ENCODE measurements at places on chromosomes 2 and 18. TPM values are rescaled to one million over a fixed set of nuclear protein-coding genes. Genes with fewer than 3 reads are reported as not detected.
A peak's percentile ranks its signal among the peaks of the same experiment; 100 is the strongest.

DNA sequence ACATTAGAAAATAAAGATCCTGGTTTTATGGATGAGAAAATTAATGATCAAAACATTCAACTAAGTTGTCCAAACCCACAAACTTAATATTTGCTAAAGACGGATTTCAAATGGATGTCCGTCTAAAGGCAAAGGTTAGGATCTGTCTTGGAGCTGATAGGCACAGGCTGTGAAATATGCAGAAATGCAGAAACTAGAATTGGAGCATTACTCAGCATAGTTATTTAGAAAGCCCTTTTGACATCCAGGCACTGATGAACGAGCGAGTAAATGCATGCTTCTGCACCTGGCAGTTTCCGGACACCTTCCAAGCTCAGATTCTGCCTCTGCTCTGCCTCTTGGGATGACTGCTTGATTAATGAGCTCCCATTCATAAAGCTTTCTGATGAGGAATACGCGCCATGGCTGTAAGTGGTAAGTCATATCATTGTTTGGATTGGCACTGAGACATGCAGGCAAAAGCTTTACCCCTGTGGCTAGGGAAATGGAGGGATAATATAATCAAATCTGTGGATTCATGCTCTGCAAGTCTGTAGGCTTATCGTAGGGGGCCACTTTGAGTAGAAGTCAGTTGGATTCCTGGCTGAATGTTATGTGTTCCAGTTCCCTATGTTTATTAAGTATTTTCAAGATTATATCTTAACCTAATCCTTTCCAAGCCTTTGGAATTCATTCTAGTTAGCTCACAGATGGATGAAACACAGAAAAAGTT lies 2176.3 kb upstream of the CELF4 start:
- DNase-seq, result no peak

DNA sequence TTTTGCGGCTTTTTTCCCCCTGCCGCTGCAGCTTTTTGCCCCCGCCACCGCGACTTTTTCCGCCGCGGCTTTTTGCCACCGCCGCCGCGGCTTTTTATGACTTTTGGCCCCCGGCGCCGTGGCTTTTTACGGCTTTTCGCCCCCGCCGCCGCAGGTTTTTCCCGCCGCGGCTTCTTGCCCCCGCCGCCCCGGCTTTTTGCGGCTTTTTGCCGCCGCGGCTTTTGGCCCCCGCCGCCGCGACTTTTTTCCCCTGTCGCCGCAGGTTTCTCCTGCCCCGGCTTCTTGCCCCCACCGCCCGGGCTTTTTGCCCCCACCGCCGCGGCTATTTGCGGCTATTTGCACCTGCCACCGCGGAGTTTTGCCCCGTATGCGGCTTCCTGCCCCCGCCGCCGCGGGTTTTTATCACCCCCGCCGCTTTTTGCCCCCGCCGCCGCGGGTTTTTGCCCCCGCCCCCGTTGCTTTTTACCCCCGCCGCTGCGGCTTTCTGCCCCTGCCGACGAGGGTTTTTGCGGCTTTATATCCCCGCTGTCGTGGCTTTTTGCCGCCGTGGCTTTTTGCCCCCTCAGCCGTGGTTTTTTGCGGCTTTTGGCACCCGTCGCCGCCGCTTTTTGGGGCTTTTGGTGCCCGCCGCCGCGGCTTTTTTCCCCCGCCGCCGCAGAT lies 2750.9 kb downstream of the RPIA start:
- DNase-seq, result no peak

DNA sequence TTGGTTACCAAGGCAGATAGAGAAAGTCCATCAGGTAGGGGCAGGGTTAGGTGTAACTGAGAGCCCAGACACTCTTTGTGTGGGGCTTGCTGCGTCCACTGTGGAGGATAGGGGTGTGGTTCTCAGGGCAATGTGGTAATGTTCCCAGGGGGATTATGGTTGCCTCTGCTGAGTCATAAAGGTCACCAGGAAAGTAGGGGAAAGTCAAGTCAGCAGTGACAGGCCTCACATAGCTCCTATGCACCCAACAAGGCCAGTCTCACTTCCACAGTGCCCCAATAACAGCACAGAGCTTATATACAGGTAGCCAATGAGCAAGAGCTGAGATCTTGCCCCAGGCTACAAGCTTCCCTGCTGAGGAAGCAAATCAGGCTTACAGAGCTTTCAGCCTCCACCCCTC lies 1438.0 kb upstream of the ZEB2 start:
- no peak for DNase-seq

- no peak for DNase-seq
These were observed 116.3 kb upstream of the SMAD7 start for GRCh38 chr18:49067071-49067470.

DNA sequence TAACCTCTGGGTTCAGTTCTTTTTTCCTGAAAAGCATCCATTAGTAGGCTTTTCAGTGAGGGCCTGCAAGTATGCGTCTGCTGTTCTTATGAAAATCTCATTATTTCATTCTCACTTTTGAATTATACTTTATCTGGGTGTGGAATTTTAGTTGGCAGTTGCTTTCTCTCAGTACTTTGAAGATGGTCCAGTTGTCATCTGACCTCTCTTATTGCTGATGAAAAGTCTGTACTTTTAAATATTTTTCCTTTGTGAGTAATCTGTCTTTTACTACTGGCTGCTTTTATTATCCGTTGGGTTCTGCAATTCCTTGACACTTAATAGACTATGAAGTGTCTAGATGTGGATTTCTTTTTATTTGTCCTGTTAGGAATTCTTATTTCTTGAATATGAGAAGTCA lies 307.8 kb downstream of the CYP26B1 start:
- DNase-seq, result no peak

GRCh38 chr2:151363709-151364108 lies 6.3 kb downstream of the TNFAIP6 start:
- peak; percentile 14 for DNase-seq

GRCh38 chr2:239819974-239820555 lies 205.1 kb downstream of the NDUFA10 start:
- no peak for DNase-seq

- peak; percentile 39 for DNase-seq
These were observed 167.3 kb downstream of the DOK6 start for GRCh38 chr18:69567813-69568488.

DNA sequence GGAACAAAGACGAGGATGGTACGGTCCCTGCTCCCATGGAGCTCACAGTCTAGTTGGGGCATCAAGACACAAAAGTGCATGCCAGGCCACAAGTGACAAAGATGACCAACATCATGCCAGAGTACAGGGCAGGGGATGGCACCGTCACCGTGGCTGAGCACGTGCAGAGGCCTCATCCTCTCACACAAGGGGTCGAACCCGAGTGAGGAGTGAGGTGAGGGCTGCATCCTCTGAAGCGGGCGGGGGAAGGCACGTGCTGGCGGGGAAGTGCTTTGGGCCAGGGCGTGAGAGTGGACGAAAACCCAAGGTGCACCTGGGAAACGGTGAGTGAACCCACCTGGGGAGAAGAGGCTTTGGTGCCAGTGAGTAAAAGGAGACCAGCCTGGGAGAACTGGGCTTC lies 41.0 kb downstream of the MRPL35 start:
- DNase-seq, result no peak

DNA sequence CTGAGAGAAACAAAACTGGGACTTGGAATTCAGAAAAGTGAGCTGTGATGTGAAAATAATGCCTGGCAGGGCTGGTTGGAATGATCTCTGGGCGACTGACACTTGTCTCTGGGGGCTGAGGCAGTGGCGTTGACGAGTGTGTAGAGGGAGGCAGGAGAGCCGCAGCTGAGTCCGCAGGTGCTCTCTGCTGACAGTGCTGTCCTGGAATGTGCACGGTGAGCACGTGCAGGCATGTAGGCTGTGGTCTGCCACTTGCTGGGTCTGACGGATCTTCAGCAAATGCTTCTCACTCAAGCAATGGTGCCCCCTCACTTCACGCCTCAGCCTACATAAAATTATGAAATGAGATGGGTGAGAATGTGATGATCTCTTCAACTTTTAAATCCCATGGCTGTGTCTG lies 38.5 kb upstream of the ATP9B start:
- DNase-seq, result no peak

- DNase-seq, result no peak
These were observed 27.1 kb downstream of the STPG4 start for GRCh38 chr2:47127862-47128543.

DNA sequence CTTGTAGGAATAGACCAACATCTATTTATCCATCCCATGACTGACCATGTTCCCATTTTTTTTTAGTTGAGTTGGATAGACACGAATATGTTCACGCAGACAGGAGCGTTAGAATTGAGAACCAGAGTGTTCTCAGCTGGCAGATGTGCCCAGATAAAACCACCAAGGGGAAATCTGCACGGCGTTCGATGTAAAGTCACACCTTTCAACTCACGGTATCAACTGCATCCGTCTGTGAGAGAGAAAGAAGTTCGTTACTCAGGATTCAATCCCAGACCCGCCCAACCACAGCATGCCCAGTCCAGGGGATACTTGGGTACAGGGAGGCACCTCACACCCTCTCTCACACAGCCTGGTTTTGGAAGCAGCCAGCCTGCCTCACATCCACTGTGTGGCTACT lies 26.1 kb downstream of the MAL start:
- DNase-seq, result no peak

- DNase-seq, result no peak
These were observed 149.0 kb downstream of the ADCYAP1 start for GRCh38 chr18:1053331-1054315.

GRCh38 chr18:51135795-51136194 lies 61.7 kb downstream of the MEX3C start:
- DNase-seq, result no peak

- no peak for DNase-seq
These were observed 52.4 kb downstream of the ITSN2 start for GRCh38 chr2:24307961-24308360.

GRCh38 chr2:240579771-240580614 lies 6.5 kb upstream of the CAPN10 start:
- no peak for DNase-seq

DNA sequence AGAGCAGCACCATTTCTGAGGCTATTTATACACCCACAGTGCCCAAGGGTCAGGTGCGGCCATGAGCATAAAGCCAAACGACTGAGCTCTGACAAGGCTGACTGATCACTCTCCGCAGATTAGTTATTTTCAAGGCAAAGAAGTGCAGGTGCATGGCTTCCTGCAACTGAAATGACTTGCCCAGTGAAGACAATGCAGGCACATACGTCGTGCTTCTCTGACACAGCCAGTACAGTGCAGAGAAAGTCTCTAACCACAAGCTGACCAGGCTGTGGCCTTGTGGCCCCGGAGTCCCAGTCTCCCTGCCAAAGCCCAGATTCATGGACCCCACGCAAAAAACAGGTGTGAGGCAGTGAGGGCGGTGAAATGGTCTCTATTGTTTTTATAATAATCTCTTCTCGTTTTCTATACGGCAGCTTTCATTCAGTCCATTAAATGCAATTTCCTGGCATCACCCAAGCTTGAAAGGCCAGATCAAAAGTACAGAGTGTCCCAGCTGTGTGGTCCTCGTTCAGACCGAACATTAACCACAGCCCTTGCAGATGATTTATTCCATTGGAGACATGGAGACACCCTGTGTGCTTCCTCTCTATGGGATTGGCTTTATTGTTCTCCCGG lies 447.0 kb upstream of the ID2 start:
- DNase-seq, result no peak

GRCh38 chr2:207082619-207083018 lies 83.1 kb downstream of the KLF7 start:
- DNase-seq, result peak; percentile 31

DNA sequence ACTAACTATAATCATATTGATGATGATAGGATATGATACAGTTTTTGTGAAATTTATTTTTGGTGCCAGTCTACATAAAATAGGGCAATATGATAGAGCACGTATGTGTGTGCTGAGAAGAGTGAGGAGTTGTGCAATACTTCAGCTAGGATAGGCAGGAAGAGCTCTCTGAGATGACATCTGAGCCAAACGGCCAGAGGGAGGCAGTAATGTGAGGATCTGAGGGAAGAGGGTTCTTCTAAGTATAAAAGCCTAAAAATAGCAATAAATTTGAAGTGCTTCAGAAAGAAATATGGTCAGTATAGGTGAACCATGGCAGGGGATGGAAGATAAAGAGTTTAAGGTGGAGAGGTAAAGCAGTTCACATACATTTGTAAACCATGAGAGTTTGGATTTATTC lies 102.5 kb downstream of the OLA1 start:
- DNase-seq, result no peak

DNA sequence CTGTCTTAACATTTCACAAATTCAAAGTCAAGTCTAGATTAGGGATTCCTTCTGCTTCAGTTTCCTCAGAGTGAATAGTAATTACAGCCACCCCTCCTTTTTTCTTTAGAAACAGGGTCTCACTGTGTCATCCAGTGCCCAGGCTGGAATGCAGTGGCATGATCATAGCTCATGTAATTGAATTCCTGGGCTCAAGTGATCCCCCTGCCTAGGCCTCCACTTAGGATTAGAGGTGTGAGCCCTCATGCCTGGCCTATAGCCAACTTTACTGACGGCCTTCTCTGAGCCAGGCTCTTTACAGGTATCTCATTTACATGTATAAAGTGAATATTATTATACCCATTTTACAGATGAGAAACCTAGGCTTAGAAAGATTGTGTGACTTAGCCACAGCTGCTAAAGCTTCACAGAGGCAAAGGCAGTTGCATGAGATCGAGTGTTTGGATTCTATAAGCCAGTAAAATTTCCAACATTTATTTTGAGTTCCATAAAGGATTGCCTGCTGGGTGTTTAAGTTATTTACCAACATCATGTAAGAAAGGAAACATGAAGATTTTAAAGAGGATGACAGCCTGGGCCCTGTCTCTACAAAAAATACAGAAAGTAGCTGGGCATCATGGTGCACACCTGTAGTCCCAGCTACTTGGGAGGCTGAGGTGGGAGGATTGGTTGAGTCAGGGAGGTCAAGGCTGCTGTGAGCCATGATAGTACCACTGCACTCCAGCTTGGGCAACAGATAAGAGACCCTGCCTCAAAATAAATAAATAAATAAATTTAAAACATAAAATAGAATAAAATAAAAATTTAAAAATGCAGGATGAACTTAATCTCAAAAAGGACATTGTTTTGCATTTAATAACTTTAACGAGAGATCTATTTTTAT lies 1.8 kb downstream of the ENOSF1 start:
- no peak for DNase-seq

GRCh38 chr2:696463-696862 lies 19.3 kb upstream of the TMEM18 start:
- DNase-seq, result no peak

- peak; percentile 60 for DNase-seq
These were observed 210.3 kb upstream of the RBMS1 start for GRCh38 chr2:160703648-160704585.

GRCh38 chr2:10371441-10372196 lies 68.9 kb downstream of the HPCAL1 start:
- DNase-seq, result no peak

ELMOD3 gene
- total RNA-seq, result 9.6 TPM

IL36RN gene
- not detected for total RNA-seq

RGPD4 gene
- total RNA-seq, result not detected

NT5DC4 gene
- not detected for total RNA-seq

TBR1 gene
- under 0.01 TPM for total RNA-seq

LMAN1 gene
- total RNA-seq, result 80.4 TPM

CABLES1 gene
- total RNA-seq, result 30.3 TPM

RHBDD1 gene
- 4.6 TPM for total RNA-seq

SP140 gene
- total RNA-seq, result not detected

CHST10 gene
- 8.6 TPM for total RNA-seq

TWIST2 gene
- 0.38 TPM for total RNA-seq

SSB gene
- total RNA-seq, result 72.3 TPM

NT5C1B gene
- not detected for total RNA-seq

CRYBA2 gene
- not detected for total RNA-seq

ANKRD29 gene
- 2.0 TPM for total RNA-seq

VPS4B gene
- total RNA-seq, result 42.4 TPM

All from dermis microvascular lymphatic vessel endothelial cell (primary cell).